ENCODE measurements at places on chromosomes 3 and 15. TPM values are rescaled to one million over a fixed set of nuclear protein-coding genes. Genes with fewer than 3 reads are reported as not detected.

Gene RNF111
- 27.9 TPM for total RNA-seq

Gene NMNAT3
- 6.4 TPM for total RNA-seq

Gene ANKRD63
- not detected for total RNA-seq

Gene ABTB1
- total RNA-seq, result 27.0 TPM

Gene GPD1L
- total RNA-seq, result 20.6 TPM

Gene RETNLB
- total RNA-seq, result not detected

Gene RTP4
- total RNA-seq, result 3.4 TPM

Gene SNTN
- not detected for total RNA-seq

Gene SOX2
- not detected for total RNA-seq

Gene NSMCE3
- total RNA-seq, result 11.4 TPM

Gene THAP10
- total RNA-seq, result 0.62 TPM

Gene RYR3
- total RNA-seq, result not detected

Gene LRRC2
- not detected for total RNA-seq

Gene CPLX3
- 0.17 TPM for total RNA-seq

Gene AGBL1
- not detected for total RNA-seq

Gene LMAN1L
- total RNA-seq, result 0.72 TPM

Gene ITIH1
- total RNA-seq, result not detected

Gene C3orf20
- total RNA-seq, result 1.1 TPM

Gene CCDC71
- 15.7 TPM for total RNA-seq

Gene NR1I2
- 0.17 TPM for total RNA-seq

Gene CDV3
- total RNA-seq, result 288 TPM

Gene ADAMTSL3
- not detected for total RNA-seq

Gene GOLGA8S
- total RNA-seq, result 0.07 TPM

Gene ZKSCAN7
- total RNA-seq, result 4.9 TPM

Gene GPR62
- total RNA-seq, result not detected

Gene CACNA2D3
- not detected for total RNA-seq

Gene FOXB1
- 6.0 TPM for total RNA-seq

Gene CD200R1L
- total RNA-seq, result not detected

Gene EIF1B
- total RNA-seq, result 92.4 TPM

Gene INSYN1
- not detected for total RNA-seq

Gene ST8SIA2
- total RNA-seq, result not detected

Gene PAK6
- 0.51 TPM for total RNA-seq

Gene SCG5
- total RNA-seq, result 4.7 TPM

Gene IL5RA
- total RNA-seq, result 1.5 TPM

Gene PAQR5
- total RNA-seq, result not detected

Gene STAB1
- total RNA-seq, result 0.12 TPM

Gene GOLGA8N
- 4.4 TPM for total RNA-seq

Gene NMB
- 4.0 TPM for total RNA-seq

Gene GXYLT2
- 0.26 TPM for total RNA-seq

Gene COL6A5
- not detected for total RNA-seq

Gene RASGRP1
- total RNA-seq, result 173 TPM

Gene ILDR1
- 0.28 TPM for total RNA-seq

Gene SLC22A14
- total RNA-seq, result 0.21 TPM

Gene CACNA2D2
- 3.3 TPM for total RNA-seq

Gene CFAP100
- total RNA-seq, result not detected

Gene ZNF774
- 2.7 TPM for total RNA-seq

Gene GABRB3
- 0.07 TPM for total RNA-seq

Gene CYP19A1
- total RNA-seq, result not detected

Gene KNG1
- not detected for total RNA-seq

Gene TNFAIP8L3
- total RNA-seq, result 0.30 TPM

Gene HESX1
- total RNA-seq, result 0.62 TPM

Gene LSMEM2
- not detected for total RNA-seq

Gene SAMMSON
- not detected for total RNA-seq

Gene NOP10
- 158 TPM for total RNA-seq

Gene ARL6IP5
- 93.1 TPM for total RNA-seq

Data from activated T-cell treated with anti-CD3 and anti-CD28 coated beads, Interleukin-2, amount 50 U/mL, for 72 hours (primary cell).